Endothelial cell of coronary artery (primary cell): ENCODE measurements at places on chromosomes 7 and 10. TPM values are rescaled to one million over a fixed set of nuclear protein-coding genes. Genes with fewer than 3 reads are reported as not detected.

The PNLIP gene
- total RNA-seq = not detected in 2 replicates

The C10orf67 gene
- total RNA-seq = not detected in 2 replicates

The TAS2R4 gene
- total RNA-seq = 0.85 and 0.90 TPM in 2 replicates

The BCAP29 gene
- total RNA-seq = 92.2 and 108 TPM in 2 replicates

The NEUROD6 gene
- total RNA-seq = not detected in 2 replicates

The MACC1 gene
- under 0.01 TPM in 2 replicates for total RNA-seq

The ZNF365 gene
- total RNA-seq = 0.28 and 0.45 TPM in 2 replicates
